T1000 (cell line): ENCODE measurements at places on chromosomes 2 and 18.

DNA sequence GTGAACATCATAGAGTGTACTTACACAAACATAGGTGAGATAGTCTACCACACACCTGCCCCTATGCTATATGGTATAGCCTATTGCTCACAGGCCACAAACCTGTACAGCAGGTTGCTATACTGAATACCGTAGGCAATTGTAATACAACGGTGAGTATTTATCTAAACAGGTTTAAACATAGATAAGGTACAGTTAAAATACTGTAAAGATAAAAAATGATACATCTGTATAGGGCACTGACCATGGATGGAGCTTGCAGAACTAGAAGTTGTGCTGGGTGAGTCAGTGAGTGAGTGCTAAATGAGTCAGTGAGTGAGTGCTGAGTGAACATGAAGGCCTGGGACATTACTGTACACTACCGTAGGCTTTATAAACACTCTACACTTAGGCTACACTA is 267.0 kb upstream of the HS6ST1 start:
- DNase-seq, result peak; percentile 8

GRCh38 chr2:141392517-141393213 is 738.2 kb downstream of the LRP1B start:
- DNase-seq, result no peak

DNA sequence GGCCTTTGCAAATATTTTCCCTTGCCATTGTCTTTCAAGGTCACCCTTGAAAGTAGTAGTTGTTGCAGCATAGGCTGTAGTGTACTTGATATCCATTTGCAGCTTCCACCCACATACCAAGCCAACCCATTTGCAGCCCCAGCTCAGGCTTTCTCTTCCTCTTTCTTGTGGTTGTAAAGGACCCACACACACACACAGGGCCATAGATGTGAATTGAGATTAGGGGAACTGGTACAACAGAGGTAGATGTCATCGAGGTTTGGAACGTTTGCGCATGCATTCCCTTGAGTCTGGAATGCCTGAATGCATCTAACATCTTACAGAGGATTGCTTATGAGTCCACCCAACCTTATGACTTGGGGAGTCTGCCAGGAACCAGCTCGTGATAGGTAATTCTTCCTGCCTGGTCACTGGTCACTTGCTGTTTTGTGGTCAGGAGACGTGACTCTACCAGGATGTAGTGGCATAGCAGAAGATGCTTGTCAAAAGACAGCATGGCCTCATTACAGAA is 91.9 kb downstream of the MRPS9 start:
- no peak for DNase-seq

GRCh38 chr2:219480004-219480403 is 18.7 kb upstream of the GMPPA start:
- DNase-seq, result no peak

DNA sequence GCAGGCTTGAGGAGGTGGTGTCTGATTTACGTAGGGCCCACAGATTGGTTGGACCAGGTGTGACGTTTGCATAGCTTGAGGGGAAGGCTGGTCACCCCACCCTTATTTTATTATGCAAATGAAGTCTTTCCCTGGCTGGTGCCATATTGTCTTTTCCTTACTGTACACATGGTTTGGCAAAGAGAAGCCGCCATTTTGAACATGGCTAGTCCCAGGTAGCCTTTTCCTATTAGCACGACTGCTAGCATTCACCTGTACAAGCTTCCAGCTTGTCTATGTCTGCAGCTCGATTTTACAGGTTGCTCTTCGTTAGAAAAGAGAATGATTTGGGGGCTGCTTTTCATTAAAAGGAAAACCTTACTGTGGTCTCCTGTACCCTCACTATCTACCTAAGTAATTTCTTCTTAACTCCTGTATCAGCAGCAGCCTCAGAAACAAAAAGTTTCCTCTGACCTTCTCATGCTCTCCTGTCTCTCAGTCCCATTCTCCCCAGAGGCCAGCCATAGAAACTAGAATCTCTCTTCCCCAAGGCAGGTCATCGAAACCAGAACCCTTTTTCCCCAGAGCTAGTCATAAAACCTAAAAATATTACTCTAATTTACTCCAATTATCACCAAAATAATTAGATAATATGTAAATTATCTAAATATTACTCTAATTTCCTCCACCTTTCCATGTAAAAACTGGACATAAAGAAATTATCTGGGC is 151.8 kb downstream of the B3GNT2 start:
- no peak for DNase-seq

DNA sequence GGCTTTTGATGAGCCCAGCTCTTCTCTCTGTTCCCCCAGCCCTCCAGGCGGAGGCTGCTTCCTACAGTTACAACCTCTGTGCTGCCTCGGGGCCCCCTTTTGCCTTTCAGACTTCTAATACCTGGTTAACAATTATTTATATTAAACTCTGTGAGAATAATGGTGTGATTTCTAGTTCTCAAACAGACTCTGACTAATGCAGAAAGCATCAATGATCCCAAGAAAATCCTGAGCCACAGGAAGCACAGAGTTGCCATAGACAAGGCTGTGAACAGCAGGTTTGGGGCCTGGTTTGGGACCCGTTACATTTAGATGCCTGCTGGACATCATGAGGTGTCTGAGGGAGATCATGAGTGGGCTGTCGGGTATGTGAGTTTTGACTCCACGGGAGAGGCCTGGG is 37.4 kb upstream of the MYO3B start:
- DNase-seq, result no peak

- no peak for DNase-seq
Measured at GRCh38 chr18:61821748-61822147, 71.1 kb downstream of the RNF152 start.

DNA sequence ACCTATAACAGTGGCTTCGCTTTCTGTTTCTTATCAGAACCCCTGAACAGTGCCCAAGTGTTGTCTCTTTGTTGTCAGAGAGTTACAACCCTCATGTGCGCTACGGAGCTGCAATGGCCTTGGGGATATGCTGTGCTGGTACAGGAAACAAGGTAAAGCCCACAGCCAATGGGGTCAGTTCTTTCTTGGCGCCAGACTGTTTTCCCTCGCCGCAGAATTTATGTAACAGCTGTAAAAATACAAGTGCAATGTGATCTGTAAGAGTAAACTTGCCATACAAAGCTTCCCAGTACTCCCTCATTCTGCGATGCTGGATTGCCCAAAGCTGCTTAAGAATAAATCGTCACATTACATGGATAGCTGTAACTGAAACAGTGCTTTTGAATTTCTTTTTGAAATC is 13.9 kb upstream of the HTR2B start:
- no peak for DNase-seq

GRCh38 chr2:88016960-88017779 is 823 bp upstream of the RNU2-63P start:
- no peak for DNase-seq

- no peak for DNase-seq
Measured at GRCh38 chr2:104215269-104216161, 638.4 kb upstream of the POU3F3 start.

DNA sequence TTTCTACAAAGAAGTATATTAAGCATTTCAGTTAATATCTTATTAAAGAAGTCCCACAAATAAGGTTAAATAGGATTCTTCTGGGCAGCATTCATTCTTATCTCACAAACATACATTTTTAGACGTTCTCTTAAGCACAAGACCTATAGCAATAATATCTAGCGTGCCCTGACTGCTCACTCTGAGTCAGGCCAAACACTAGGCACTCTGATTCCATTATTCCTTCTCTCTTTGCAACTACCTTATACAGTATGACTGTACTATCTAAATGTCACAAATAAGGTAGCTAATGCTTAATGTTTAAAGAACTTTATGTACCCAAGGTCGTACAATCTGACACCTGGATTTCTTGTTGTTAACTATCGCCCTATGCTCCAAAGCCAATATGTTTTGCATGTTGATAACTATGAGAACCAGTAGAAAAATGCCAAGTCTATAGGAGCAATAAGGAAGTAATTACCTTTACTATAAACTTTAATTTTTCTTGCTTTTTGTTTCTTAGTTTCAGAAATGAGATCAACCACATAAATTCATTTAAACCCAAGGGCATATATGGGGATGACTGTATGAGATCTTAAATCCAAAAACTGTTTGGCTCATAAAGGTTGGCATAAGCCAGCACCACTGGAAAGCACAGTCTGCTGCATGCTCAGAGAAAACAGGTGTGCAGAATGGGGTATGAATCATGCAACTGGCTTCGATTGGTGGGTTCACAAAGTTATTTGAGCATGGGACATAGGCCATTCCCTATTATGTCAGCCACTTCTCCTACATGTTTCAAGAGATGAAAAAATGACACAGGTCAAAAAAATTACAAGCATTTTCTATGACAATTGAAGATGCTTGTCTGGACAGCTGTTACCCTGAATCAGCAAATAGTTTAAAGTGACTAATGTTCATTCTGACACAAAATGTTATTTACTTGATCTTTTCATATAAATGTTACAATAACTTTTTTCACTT is 352.0 kb downstream of the IRS1 start:
- DNase-seq, result no peak

DNA sequence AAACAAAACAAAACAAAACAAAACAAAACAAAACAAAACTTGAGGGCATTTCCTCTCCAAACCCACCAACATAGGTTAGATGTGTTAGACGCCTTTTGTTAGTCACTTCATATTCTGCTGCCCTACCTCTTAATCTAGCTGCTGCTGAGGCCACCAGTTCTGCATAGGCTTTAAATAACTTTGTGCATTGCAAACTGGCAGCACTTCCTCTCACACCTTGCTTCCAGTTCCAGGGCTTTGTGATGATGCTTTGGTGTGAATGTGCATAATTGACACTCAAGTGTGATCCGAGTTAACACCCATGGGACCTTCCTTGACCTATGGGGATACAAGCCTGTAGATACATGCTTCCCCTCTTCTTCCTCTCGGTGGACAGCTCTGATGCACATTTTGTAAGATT is 2.3 kb upstream of the SERPINB11 start:
- no peak for DNase-seq

DNA sequence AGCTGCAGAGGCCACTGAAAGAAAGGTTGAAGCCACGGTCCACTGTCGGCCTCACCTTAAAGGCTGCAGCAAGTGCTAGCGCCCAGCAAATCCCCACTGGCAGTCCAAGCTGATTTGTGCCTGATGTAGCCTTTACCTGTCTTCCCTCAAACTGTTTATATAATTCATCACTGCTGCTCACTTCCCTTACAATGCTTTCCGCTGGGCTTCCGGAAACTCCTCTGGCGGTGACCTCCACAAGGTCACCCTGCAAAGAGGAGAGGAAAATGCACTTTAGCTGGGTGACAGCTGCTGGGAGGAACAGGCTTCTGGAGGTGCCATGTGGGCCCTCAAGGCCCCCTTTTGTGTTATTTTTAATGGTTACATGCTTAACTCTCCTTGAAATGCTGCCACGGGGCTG is 126.2 kb downstream of the CMPK2 start:
- no peak for DNase-seq

GRCh38 chr18:69031571-69031970 is 233.7 kb downstream of the CCDC102B start:
- no peak for DNase-seq
